ENCODE measurements at places on chromosomes 6 and 20. TPM values are rescaled to one million over a fixed set of nuclear protein-coding genes. Genes with fewer than 3 reads are reported as not detected.

DNA sequence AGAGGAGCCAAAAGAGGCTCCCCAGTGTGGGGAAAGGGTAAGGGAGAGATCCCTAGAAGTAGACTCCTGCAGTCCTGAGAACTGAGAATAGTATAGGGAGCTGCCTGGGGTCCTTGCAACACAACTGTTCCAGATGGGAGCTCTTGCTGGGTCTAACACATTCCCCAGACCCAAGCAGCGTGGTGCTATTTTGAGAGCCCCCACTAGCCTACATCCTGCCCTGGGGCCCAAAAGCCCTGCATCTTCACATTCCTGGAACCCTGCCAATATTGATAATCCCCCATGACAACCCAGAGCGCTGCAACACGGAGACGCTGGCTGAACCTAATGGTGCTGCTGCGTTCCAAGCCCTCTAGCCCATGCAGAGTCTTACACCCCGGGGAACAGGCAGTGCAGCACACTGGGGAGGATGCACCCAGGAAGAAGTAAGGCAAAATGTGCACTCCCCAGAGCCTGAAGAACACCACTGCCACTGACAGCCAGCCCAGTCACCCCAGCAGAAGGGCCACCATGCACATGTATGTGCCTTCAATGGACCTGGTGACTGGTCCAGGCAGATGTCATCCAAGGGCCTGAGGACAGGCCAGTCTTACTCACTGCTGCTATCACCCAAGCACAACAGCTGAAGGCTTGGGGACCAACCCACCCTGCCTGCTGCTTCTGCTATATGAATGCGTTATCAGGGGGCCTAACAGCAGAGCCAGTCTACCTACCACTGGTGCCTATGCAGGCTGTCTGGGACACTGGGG is 7.0 kb upstream of the RNF217 start:
- peak; percentile 66 for DNase-seq

Gene SYCP2
- 6.7 TPM for total RNA-seq

- DNase-seq = no peak
Observed at GRCh38 chr20:59772373-59772705, 161.1 kb downstream of the SYCP2 start.

DNA sequence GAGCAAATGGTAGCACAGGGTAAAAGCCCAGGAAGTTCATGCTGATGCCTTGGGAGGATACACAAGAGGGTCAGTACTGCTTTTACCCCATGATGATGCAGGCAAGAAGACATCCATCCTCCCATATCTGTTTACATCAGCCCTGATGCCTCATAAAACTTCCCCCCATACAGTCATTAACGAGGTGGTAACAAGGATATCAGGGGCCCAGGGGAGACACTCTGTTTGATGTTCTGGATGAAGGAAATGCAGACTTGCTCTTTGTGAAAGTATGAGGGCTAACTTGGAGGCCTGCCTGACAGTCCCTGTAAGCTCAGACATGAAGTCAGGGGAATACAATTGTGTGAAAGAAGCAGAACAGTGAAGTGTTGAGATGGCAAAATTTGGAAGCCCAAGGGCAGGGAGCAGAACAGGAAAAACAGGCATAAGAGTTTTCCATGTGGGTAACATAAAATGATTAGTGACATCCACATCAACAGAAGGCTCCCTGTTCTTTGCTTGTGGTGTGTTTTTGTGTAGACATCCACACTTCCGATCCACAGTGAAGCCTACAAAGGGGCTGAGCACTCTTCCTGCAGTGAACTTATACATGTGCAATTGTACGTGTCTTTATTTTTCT is 813.4 kb downstream of the MAFB start:
- peak; percentile 44 for DNase-seq

DNA sequence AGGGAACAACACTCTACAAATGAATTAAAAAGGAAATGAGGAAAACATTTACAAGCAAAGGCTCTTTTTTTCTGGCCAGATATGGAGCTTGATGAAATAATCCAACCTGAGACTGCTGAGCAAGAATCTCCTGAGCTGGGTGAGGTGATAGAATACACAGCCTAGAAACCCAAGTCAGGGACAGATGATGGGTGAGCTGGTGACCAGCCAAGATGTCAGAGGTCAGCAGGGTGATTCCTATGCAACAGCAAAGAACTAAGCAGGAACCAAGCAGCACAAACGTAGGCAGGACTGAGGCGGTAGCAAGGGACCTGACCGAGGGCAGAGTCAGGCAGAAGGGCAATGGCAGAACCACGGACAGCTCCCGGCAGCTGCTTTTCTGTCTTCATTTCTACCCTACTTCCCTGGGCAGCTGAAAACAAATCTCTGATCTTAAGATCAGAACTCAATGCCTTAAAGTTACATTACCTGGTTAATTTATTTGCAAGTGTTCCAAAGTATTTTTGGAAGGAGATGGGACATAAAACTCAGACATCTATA is 75.1 kb downstream of the CDC40 start:
- peak; percentile 12 for DNase-seq

DNA sequence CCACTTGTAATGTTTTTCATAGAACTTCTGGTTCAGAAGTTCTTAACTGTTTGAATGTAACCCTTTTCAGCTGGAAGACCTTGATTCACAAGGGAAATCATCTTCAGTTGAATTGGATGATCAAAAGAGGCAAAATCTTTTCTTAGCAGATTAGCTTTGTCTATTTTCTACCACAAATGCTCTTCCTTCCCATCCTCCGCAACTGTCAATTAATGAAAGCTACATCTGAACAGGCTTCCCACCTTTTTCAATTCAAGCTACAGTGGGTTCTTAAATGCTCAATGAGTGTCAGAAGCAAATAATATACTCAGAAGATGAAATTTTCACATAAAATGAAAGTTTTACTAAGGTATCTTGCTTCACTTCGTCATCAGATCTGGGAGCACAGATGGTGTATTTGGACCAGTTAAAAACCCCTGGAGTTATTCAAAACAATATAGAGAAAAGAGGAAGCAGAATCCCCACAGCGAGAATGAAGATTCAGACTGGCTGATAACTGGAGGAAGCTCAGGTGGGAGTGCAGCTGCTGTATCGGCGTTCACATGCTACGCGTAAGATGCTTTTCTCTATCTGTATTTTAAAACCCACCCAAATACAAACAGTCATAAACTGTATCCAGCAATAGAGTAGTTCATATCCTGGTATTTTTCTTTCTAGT is 19.4 kb downstream of the QRSL1 start:
- DNase-seq = no peak

Gene AGER
- total RNA-seq = 178 TPM

Gene PTGIS
- total RNA-seq = 17.1 TPM

GRCh38 chr20:24752612-24753011 is 196.5 kb upstream of the CST7 start:
- DNase-seq = no peak

- DNase-seq = peak; percentile 13
Observed at GRCh38 chr20:43863821-43864544, 50.7 kb upstream of the TOX2 start.

GRCh38 chr6:104252276-104252675 is 607.4 kb downstream of the HACE1 start:
- no peak for DNase-seq

Gene CDH22
- 0.06 TPM for total RNA-seq

Gene NKX2-2
- not detected for total RNA-seq

- no peak for DNase-seq
Observed at GRCh38 chr20:41365777-41366545, 657 bp downstream of the EMILIN3 start.

- DNase-seq = no peak
Observed at GRCh38 chr6:15871276-15871675, 208.4 kb upstream of the DTNBP1 start.

- DNase-seq = peak; percentile 69
Observed at GRCh38 chr20:61850457-61850856, 215.2 kb downstream of the TAF4 start.

DNA sequence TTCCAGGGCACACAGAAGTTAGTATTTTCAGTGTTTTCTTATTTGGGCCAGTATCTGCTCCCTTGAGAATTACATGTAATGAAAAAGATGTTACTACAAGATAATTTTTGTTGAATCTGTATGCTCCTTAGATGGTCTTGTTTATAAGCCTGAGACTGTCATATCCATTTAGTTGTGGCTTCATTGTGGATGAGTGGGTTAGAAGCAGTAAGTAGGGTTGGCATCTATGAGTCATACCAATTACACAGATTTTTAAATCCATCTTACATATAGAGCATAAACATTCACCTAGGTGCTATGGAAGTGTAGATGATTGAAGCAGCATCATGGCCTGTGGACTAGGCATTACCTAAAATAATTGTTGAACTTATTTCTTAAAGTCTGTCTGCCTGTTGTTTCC is 13.5 kb upstream of the BAG2 start:
- no peak for DNase-seq

DNA sequence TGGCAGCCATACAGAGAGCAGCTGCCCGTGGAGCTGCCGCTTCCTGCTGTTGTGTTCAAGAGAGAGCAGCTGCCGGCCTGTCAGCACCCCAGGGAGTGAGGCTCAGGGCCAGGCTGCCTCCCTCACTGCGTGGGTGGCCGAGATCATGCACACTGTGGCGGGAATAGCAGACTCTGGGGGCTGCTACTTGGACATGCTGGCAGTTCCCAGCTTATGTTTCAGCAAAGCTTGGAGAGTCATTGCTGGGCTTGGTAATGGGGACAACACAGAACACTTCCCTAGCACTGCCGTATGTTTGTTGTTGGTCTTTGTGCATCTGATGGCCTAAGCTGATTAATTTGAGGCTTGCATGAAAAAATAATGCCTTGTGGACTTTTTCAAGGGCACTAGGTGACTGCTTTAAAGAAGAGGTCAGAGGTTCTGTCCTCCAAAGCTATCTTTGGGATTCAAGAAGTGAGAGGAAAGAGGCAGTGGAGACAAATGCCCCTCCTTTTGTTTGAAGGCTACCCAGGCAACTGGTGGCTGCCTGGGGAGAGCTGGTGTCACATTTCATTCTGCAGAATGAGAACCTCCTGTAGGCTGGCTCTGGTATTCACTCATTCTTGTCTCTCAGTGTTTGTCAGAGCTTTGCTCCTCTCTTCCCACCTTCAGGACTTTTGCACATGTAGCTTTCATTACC is 18.8 kb downstream of the MRAP2 start:
- DNase-seq = peak; percentile 93

- peak; percentile 47 for DNase-seq
Observed at GRCh38 chr6:73134588-73134987, 90.7 kb downstream of the KHDC1L start.

- no peak for DNase-seq
Observed at GRCh38 chr6:36019167-36019566, 5.3 kb downstream of the SLC26A8 start.

DNA sequence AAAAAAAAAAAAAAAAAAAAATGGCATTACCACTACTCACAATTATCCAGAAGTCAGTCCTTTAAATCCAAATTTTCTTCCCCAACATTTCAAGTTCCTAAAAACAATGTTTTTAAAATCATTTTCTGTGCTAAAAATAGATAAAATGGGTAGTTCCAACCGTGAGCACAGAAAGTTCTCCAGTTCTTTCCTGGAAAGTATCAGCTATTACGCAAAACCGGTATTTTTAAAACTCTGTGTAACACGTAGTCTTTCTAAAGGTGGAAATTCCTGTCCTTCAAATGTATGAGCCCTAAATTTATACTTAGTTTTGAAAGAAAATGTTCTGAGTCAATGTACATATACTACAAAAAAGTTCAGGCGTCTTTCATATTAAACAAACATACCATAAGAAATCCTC is 83.5 kb upstream of the SCAF8 start:
- DNase-seq = peak; percentile 67

GRCh38 chr6:20109526-20109925 is 102.7 kb downstream of the MBOAT1 start:
- DNase-seq = no peak

DNA sequence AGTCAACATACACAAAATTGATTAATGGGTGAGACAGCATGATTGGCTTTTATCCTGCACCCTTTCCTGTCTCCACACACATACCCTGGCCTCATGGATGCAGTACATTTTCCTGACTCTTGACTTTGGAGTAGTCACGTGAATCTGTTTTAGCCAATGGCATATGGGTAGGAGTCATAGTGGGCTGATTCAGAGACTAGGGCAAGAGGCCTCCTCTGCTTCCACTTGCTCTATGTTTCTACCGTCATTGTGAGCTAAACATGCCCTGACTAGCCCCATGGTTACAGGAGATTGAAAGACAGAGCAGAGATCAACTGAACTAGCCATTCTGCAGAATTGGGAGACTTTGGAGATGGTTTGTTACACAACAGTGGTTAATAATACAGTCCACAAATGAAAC is 850.0 kb downstream of the DHX35 start:
- DNase-seq = no peak

GRCh38 chr6:155311086-155311485 is 3.2 kb downstream of the TFB1M start:
- DNase-seq = no peak

DNA sequence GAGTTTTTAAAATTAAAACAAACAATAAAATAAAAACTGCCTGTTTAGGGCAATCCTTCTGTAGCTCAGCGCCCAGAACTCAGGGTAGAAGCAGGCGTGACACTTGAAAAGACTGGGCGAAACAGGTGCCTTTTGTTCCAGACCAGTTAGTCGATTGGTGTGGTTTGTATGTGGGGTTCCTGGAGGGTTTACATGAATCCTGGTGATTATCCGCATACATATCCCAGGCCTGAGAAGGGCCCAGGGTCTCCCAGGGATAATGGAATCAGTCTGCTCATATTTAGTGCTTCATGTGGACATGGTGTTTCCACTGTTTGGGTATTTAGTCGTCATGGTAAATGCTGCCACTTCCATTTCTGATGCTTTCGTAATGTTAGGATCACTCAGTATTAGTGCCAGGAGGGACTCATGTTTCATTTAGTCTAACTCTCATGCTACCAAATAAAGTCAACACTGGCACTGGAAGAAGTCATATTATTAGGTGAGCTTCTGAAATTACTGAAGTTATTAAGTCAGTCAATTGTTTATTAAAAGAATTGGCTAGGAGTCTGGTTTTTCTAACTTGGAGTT is 116.5 kb downstream of the SAMD5 start:
- no peak for DNase-seq

DNA sequence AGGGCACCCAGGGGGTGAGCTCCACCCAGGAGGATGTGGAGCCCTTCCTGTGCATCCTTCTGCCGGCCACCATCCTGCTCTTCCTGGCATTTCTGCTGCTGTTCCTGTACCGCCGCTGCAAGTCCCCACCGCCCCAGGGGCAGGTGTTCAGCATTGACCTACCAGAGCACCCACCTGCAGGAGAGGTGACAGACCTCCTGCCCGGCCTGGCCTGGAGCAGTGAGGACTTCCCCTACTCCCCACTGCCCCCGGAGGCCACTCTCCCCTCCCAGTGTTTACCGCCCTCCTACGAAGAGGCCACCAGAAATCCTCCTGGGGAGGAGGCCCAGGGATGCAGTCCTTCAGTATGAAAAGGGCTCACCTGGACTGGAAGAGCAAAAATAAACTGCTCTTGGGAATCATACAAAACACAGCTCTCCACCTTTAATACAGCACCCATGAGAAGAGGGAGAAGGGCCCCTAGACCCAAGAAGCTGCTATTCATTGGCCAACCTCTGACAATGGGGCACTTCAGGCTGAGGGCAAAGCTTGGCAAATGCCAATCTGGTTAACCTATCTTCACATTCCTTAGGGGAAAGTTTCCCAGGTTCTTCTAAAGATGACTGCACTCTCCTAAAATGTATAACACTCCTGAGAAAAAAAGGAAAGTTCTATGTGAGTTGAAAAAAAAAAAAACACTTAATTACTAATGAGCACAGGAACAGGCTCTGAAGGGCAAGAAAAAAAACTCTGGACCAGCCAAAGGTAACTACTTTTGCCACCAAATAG is 5.0 kb downstream of the SMIM28 start:
- peak; percentile 24 for DNase-seq

- DNase-seq = no peak
Observed at GRCh38 chr6:257774-258173, 34.5 kb upstream of the DUSP22 start.

Gene FILIP1
- 24.1 TPM for total RNA-seq

GRCh38 chr6:155380666-155381332 is 66.5 kb upstream of the TFB1M start:
- DNase-seq = no peak
